ENCODE measurements at places on chromosomes 1 and 21.

DNA sequence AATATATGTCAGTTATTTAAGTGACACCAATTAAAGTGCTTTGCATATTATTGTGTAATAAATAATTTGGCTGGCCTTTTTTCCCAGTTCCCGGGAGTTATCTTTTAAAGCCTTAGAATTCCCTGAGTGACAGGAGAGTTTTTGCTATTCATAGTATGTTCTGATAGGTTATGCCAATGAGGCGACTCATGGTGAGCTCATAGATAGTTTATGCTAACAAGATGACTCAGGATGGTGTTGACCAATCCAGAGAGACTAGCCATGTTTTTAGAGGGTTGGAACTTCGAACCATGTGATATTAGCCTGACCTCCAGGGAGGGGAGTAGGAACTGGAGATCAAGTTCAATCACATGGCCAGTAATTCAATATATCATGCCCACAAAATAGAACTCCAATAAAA is 310.8 kb downstream of the USP25 start:
- no peak for DNase-seq

- DNase-seq: peak; percentile 67
Measured at GRCh38 chr1:201888282-201889089, at the start of gene SHISA4. Gene SHISA4, plus strand, starts transcription at chr1:201888898. Its CDS starts 97 bp downstream, at chr1:201888995.

DNA sequence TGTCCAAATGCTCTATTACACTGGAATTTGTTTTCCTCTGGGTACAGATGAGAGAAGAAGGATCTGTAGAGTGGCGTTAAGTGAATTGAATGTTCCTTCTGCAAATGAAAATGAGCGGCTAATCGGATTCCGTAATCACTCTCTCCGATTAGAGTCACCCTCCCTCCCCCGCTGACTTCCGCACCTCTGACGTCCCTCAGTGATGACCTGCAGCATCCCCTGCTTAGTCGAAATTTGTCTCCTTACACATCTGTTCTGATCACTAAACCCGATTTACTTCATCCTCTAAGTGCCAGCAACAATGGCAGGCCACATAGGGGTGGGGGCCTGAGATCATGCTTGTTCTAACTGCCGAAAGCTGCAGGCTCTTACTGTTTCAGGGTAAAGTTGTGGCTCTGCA is 378.7 kb downstream of the SEC16B start:
- DNase-seq: no peak

DNA sequence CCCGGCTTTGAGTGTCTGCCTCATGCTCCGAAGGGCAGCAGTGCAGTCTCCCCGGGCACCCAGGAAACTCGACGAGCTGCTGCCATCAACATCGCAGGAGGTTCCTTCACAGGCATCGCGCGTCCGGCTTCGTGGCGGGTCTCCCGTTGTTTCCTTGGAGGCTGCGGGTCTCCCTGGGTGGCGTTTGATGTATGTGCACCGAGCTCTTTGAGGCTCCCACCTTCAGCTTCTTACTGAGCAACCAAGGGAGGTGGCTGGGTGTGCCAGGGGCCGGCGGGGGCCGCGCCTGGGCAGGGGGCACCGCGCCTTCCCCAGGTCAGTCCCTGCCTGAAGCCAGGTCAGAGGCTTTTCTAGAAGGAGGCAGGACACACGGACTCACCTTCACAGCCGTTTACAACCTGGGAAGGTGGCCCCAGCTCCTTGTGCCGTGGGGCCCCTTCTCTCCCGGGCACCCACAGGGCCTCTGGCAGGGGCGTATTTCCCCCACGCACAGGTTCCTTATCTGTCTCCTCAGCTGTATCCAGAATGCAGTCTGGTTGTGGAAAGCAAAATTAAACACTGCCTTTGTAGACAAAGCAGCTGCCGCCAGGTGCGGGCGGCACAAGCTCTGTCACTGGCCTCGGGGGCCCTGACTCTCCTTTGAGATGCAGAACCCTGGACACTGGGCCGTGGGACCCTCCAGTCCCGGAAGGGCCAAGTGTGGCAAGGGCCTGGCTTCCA is 21.7 kb upstream of the PEX10 start:
- DNase-seq: no peak

DNA sequence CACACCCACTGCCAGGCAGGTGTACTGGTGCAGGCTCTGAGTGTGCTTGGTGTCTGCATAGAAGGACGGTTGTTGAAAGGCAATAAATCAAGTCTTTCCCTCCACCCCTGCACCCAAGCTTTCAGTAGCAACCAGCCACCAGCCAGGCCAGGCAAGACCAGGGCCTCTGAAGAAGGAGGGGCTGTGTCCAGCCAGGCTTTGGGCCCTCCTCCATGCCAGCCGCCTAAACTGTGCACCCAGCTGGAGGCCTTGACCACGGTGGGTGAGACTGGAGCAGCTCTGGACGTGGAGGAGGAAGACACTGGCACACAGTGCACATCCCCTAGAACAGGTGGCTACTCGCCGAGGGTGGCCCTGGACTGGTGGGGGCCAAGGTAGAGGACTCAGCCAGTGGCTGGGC is 4.9 kb downstream of the OLIG2 start:
- no peak for DNase-seq

DNA sequence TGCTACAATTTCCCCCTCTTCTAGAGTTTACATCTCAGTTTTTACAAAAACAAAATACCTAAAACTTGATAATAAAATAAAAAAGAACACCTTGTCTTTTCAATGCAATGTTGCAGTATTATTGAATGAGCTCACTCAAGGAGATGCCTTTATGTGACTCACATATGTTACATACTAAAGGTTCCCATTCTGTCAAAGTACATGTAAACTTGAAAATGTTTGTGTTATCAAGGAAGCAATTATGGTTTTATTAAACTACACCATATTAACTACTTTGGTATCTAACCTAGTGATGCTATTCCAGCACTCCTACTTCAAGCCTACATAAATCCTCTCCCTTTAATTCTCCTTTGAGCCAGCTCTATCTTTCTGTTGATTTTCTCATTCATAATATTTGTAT is 658.3 kb downstream of the PTPRC start:
- DNase-seq: no peak

DNA sequence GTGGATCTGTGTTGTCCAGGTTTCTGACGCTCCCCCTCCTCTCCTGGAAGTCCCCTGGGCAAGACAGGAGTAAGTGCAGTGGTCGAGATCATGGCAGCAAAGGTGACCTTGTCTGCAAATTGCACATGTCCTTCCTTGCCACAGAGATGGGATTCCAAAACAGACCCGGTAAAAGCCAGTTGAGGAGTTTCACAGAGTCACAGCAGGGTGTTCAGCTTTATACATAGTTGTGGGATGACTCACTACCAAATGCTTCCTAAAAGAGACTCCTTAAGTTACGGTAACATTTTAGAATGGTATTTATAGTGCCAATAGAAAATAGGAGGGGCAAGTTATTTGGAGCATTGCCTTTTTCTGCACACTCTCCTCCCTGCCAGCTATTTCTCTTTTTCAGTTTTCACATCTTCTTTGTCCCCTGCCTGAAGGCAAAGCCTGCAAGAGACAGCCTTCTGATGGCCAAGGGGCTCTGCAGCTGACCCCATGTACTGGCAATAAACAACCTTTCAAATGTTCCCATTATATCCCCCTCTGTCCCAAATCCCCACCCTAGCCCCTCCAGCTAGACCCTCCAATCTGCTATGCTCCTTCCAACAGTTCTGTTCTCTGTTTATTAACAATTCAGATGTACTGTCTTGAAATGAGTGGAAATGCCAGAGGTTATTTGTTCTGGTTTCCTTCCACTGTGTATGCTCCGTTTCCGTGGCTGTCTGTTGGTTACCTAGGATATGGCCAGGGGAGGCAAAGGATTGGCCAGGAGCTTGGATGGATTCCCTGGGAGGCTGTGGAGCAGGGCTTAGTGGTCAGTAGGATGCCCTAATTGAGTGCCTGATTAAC is 115.0 kb downstream of the TGFB2 start:
- DNase-seq: no peak

- no peak for DNase-seq
Measured at GRCh38 chr1:53317646-53318539, 10.0 kb downstream of the LRP8 start.

GRCh38 chr1:199751962-199752687 is 275.4 kb upstream of the NR5A2 start:
- DNase-seq: no peak

GRCh38 chr1:219801156-219801820 is 127.1 kb downstream of the SLC30A10 start:
- DNase-seq: no peak

DNA sequence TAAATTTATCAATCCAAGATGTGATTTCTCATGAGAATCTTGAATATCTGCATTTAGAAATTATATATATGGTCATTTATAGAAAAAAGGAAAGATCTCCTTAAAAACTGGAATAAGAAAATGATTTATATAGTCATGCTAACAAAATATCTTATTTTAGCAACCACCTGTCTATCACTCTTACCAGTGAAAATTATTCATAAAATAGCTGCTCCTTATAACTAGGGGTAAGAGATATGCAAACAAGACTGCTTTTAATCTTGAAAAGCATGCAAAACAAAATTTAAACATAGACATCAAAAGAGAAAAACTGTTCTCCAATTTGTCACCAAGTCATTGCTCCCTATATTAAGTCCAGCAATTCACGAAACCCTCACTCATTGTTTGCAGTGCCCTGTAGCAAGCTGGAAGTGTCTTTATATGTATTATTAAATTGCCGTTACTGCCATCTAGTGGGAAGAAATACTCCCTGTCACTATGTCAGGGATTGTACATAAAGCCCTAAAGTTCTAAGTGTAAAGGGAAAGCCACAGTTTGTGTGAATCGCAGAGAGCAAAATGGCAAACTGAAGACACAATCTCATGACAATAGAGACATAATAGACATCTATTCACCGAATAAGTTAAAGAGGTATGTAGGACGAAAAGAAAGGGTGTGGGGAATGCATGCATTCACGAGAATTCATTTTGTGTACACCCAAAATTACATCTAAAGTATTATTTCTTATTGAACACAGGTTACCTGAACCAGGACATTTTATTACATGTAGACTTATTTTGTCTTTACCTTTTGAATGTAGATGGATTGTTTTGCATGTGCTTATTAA is 600.5 kb downstream of the USP25 start:
- DNase-seq: no peak

GRCh38 chr1:157849229-157849875 is 7.7 kb upstream of the CD5L start:
- no peak for DNase-seq

GRCh38 chr1:228778466-228778865 is 43.2 kb downstream of the RHOU start:
- no peak for DNase-seq

- DNase-seq: peak; percentile 67
Measured at GRCh38 chr1:212608959-212609700, 569 bp downstream of the ATF3 start.

- DNase-seq: no peak
Measured at GRCh38 chr1:31416101-31416736, 3.2 kb downstream of the SERINC2 start.

DNA sequence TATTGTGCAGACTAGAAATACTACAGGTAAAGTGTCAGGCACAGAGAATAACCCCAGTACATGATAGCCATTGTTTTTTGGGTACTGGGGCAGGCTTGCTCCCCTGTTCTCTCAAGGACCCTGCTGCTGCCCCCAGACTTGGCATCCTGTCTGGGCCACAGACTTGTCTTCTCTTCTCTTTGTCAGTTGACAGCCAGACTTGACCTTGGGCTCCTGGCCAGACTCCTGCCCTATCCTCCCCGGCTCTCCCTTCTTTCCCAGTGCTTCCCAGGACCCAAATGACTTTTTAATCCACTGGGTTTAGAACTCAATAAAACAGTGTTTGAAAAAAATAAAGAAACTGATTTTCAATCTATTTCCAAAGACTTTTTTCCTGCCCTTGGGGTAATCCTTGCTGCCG is 43.2 kb downstream of the ZSCAN20 start:
- DNase-seq: no peak

- no peak for DNase-seq
Measured at GRCh38 chr1:16351456-16351993, 755 bp downstream of the FBXO42 start.

GRCh38 chr1:62321446-62321845 is 2.2 kb upstream of the KANK4 start:
- DNase-seq: no peak

GRCh38 chr1:31785947-31786290 is 21.8 kb upstream of the ADGRB2 start:
- DNase-seq: no peak

- DNase-seq: no peak
Measured at GRCh38 chr1:56508523-56508983, 70.8 kb downstream of the PLPP3 start.

DNA sequence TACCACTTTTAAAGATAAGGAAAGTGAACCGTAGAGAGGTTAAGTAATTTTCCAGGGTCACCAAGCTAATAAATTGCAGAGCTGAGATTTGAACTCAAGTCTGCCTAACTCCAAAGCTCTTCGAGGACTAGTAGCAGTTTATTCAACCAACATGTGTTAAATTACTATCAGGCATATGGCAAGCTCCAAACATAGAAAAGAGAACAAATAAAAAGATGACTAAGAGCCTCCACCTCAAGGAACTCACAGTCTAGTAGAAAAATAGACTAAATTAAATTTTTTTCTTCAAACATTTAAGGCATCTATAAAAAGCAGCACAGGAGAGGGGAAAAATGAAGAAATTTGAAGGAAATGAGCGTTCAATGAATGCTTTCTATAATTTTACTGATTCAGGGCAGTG is 22.2 kb downstream of the SLC9C2 start:
- DNase-seq: no peak

DNA sequence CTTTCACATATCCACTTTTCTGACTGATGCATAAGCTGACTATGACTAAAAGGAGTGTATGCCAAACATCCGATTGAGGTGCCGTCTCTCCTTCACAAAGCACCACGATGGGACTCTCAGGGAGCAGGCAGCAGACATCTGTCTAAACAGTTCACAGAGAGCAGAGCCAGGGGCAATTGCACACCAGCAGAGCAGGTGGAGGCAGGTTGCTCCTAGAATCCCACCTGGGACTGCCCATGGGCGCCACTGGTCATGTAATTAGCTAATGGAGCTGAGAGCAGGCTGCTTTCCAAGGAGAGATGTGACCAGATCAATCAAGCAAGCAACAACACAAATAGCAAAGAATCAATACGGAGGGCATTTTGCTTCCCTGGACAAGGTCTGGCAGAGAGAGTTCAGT is 30.5 kb upstream of the COA6 start:
- DNase-seq: no peak

DNA sequence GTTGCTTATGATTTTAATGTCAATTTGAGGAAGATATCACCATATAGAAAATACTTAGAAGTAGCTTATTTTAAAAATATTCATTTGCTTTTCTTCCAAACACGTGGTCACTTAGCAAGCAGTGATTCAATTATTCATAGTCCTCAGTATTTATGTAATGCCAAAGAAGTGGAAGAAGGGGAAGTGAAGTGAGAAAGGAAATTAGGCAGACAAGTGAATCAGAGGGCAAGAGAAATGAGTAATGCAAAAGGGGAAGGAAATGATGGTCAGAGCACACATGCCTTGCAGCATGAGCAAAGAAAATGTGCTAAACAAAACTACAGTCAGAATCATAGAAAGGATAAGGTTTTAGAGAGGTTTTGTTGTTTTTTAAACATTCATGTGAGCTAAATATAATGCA is 31.8 kb downstream of the SDCCAG8 start:
- DNase-seq: no peak

- DNase-seq: no peak
Measured at GRCh38 chr1:116340506-116341231, 32.4 kb upstream of the ATP1A1 start.

GRCh38 chr1:47325528-47325927 is 8.1 kb upstream of the CMPK1 start:
- no peak for DNase-seq
